Activated naive CD4-positive, alpha-beta T cell (primary cell): ENCODE measurements at places on chromosomes 1 and 21.

DNA sequence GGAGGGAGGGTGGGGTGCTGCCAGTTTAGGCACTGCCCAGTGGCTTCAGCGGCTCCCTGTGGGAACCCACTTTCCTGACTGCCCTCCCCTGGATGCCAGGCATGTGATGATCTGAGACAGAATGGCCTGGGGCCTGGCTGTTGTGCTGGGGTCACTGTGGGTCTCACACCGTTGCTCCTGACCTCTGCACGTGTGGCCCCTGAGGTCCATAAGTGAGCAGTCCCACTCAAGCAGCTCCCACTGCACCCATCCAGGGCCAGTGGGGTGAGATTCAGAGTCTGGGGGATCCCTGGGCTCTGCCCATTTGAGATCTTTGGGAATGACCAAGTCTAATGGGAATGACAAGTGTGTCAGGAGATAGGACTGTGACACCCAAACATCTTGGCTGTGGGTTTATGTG lies 18.0 kb downstream of the PODN start:
- no peak for DNase-seq

DNA sequence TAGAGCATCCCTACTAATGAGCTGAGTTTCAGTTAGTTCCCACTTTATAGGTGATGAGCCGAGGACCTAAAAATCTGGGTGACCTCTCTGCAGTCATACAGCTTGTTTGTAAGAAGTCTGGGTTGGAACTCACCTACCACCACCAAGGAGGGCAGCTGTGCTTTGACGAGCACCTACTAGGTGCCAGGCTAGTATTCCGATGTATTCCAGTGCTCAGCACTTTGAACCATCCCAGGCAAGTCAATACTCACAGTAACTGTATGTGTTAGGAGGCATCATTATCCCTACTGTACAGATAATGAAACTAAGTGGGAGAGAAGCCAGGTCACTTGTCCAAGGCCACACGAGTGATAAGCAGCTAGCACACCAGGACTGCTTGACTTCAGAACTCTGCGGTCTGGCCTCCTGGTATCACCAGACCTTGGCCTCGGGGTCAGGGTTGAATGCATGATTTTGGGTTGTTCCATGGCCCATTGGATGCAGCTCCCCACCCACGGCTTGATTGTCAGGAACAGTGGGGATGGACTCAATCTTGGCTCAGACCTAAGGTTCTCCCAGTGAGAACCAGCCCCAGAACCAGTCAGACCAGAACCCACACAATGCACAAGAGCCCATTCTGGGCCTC lies 20.7 kb downstream of the ECE1 start:
- no peak for DNase-seq

GRCh38 chr1:212964102-212964501 lies 13.8 kb downstream of the VASH2 start:
- no peak for DNase-seq

GRCh38 chr1:155932081-155932480 lies 2.1 kb downstream of the KHDC4 start:
- no peak for DNase-seq
